Iris pigment epithelial cell (primary cell): ENCODE measurements at places on chromosomes 2 and 18.

DNA sequence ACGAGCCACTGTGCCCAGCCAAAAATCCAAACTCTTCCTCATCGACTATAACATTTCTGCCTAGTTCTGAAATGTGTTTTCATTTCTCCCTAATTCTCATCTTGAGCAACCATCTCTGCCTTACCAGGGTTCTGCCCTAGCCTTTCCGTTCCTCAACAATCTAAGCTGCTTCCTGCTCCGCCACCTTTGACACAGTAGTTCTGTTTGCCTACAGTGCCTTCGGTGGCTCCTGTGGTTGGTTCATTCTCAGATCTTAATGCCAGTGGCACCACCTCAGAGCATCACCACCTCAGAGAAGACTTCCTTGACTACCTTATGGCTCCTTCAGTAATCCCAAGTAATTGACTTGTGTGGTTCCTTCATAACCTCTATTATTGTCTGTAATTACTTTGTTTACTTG lies 3.8 kb downstream of the SOCS6 start:
- DNase-seq: no peak

- DNase-seq: peak; percentile 38
Measured at GRCh38 chr2:183024339-183025095, 13.7 kb downstream of the NCKAP1 start.

- DNase-seq: no peak
Measured at GRCh38 chr2:211416373-211416772, 860.0 kb downstream of the CPS1 start.

- DNase-seq: peak; percentile 29
Measured at GRCh38 chr18:54558609-54559585, 32.1 kb upstream of the DYNAP start.

- DNase-seq: no peak
Measured at GRCh38 chr18:47343291-47343690, 91.8 kb upstream of the SKOR2 start.

- no peak for DNase-seq
Measured at GRCh38 chr2:34475156-34475555, 876.1 kb upstream of the FAM98A start.
